ENCODE measurements at places on chromosomes 5 and 9.

GRCh38 chr5:96861076-96861475 is 15.2 kb upstream of the ERAP2 start:
- no peak for DNase-seq

- no peak for DNase-seq
Observed at GRCh38 chr5:142683116-142683515, 2.8 kb downstream of the FGF1 start.

DNA sequence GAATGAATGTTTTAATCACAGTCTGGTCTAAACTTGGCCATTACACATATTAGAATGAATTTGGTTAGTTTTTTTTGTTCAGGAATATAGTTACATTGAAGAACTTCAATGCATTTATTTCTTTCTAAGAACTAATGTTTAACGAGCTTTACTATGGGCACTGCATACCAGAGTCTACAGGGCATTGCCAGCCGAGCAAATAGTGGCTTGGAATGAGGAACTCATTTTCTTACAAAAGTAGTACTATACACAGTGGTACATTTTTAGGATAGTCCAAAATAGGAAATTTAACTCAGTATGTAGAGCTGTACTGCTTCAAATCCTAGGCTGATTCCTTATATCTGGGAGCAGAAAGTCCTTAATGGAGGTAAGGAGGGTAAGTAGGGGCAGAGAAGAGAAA is 155.4 kb downstream of the CARTPT start:
- DNase-seq, result no peak

GRCh38 chr9:89662718-89663613 is 58.2 kb downstream of the GADD45G start:
- no peak for DNase-seq

GRCh38 chr5:135032999-135033861 is 798 bp downstream of the PITX1 start:
- DNase-seq, result peak; percentile 47

DNA sequence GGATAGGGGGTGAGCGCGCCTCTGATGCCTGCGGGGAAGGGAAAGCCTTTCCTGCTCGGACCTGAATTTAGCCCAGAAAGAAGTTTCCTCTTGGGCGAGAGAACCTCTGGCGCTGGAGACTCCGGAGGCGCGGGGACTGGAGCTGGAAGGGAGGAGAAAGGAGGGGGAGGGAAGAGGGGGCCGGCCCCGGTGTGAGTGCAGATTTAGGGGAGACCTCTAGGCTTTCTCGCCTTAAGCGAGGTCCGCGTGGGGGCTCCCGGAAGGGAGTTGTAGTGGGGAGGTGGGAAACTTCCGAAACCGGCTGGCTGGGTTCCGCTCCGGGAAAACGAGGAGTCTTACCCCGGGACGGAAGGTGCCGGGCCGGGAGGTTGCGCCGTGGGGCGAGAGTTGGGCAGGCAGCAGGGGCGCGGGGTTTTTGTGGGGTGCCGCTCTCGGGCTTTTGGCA is 1.3 kb downstream of the PCSK5 start:
- DNase-seq, result peak; percentile 41

DNA sequence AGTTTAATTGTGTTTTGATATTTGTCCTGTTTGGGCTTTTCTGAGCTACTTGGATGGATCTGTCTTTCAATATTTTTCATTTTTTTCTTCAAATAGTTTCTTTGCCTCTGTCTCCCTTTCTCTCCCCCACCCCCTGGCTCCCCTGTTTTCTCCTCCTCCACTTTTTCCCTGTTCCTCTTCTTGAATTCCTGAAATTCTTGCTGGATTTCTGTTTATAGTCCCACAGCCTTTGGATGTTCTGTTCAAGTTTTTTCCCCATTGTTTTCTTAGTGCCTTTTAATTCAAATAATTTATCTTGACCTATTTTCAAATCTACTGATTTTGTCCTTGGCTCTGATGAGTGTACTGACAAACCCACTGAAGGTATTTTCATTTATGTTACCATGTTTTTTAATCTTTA is 113.0 kb downstream of the VPS13A start:
- peak; percentile 7 for DNase-seq

GRCh38 chr9:110919609-110920008 is 118.7 kb downstream of the LPAR1 start:
- peak; percentile 92 for DNase-seq

DNA sequence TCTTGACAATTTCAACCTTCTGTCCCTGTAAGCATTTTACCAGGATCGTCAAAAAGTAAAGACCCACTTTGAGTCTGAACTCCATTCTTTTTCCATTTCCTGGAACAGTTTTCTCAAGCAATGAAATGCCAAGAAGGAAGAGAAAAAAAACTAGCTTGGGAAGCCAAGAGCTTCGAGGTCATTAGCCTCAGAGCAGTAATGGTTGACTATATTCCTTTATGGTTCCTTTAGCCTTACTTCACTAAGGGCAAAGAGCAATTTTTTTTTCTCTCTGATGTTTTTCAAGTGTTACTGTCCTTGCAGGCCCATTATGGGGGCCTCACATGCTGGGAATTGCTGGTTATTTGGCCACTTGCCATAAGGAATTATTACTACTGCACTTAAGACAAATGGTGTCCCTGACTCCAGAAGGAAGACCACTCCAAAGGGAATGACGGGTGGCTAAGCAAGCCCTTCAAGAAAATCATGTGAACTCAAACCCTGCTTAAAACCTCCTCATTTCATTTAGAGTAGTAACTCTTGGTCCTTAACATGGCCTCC is 37.1 kb downstream of the BNC2 start:
- no peak for DNase-seq

DNA sequence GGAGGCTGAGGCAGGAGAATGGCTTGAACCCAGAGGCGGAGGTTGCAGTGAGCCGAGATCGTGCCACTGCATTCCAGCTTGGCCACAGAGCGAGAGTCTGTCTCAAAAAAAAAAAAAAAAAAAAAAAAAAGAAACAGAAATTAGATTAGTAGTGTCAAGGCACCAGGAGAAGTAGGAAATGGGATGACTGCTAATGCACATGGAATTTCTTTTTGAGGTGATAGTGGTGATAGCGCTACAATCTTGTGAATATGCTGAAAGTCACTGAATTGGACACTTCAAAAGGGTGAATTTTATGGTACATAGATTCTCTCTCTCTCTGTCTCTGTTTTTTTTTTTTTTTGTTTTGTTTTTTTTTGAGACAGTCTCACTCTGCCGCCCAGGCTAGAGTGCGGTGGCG is 42.1 kb upstream of the SUB1 start:
- no peak for DNase-seq

DNA sequence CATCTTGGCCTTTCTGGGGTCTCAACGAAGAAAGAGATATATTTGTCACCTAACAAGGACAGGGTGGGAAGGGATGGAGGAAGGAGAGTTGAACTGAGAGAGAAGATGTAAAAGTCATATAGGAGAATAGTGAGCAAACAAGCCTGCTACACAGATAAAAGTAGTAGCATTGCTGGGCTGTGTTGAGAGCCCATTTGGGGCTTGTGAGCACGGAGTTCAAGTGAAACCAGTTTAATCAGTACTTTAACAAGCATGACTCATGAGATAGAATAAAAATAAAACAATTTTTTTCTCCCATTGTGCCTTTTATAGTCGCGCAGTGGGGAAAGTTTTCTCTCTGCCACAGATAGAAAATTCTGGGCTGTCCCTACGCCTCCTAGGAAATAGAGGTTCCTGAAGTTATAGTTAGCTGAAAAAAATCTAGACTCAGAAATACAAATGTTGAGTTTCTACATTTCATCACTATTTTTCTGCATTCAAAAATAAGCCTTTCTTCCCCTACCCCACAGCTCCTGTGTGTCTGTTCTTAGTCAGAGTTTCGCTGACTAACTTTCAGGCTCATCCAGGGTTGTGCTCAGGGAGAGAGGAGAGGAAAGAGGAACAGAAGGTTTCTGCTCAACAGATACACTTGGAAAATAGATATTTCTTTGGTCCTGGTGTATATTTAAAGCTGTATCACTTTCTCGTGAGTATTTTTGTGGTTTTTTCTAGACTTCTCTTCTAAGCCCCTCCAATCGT is 395.8 kb upstream of the ADAMTSL1 start:
- no peak for DNase-seq

DNA sequence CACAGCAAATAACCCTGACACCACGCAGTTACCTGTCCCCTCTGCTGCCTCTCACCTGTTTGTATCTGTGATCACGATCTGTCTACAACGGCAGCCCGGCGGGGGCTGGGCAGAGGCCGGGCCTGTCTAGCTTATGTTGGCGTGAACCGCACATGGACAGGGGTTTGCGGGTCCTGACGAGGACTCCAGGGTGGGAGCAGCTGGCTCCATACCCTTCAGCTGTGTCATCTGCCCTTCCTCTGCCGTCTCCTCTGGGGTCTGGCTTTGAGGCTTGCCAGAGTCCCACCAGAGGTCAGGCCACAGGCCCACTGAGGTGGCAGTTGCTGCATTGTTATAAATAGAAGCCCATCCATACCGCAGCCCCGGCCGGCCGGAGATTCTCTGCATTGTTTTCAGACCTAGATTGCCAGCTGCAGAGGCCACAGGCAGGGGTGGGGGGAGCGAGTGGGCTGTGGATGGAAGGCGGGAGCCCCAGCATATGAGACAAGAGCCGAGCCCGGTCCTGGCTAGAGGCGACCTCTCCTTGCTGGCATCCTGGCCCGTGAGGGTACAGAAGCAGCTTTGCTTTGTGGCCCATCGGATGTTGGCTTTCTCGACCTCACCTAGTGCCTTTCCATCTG is 37.8 kb downstream of the FAM78A start:
- DNase-seq, result no peak

DNA sequence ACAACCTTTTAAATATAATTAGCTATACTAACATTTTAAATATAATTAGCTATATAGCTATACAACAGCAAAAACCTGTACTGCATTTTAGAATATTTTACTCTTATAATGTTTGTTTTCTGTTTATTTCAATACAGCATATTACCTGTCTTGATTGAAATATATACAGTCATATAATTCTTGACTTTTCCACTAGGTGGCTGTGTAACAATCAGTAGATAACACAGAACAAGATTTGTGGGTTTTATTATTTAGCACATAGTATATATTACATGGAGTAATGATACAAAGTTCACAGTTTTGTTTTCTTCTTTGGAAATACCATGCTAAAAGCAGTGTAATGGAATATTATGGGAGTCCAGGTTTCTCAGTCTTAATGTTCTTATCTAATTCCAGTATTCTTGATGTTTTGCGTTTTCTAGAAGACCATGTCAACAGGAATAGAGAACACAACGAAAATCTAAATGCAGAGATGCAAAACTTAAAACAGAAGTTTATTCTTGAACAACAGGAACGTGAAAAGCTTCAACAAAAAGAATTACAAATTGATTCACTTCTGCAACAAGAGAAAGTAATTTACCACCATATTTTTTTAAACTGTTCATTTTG is 13.3 kb downstream of the HMMR start:
- DNase-seq, result peak; percentile 61

DNA sequence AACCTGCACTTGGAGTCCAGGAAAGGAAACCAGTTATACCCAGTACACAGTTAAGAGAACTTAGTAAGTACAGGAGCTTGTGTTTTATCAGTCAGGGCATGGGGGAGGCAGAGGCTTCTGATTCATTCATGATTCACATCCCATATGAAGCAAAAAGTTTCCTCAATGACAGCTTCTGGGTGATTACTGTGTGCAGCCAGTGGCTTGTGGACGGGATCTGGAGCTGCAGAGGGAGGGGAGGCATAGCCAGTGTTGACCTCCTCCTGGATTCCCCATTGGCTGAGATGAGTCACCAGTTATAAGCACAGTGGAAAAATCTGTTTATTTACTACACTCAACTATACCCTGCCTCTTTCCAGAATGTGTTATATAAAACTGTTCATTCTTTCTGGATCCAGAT is 17.7 kb downstream of the IL31RA start:
- peak; percentile 95 for DNase-seq

DNA sequence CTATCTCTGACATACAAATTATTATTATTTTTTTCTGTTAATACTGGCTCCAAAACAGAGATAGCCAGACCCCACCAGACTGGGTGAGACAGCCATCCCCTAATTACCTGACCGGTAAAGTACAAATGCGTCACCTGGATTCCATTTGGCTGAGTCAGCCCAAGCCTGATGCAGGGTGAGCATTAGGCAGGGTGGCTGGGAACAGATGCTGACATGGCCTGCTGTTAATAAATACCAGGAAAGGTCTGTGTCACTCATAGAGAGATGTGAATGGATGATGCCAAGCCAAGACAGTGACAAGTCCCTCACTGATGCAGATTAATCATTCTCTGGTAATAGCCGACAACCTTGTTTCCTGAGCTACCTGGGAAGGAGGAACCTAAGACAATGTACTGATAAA is 183.5 kb downstream of the TRIM32 start:
- DNase-seq, result no peak

DNA sequence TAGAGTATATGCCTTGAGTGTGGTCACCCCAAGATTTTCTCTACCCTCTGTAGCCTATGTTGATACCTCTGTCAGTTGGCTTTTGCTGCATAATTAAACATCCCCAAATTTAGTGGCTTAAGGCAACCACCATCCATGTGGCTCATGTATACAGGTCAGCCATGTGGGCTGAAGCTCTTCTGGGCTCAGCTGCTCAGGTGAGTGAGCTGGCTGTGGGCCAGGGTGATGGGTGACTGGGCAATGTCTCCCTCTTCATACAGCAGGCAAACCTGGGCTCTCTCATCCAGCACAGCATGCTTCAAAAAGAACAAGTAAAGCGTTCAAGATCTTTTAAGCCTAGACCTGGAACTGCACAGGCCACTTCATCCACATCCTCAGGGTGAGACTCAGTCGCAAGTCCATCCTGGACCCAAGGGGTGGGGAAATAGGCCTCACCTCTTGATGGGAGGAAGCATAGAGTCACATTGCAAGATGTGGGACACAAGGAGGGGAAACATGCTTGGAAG is 188.2 kb upstream of the TAS2R1 start:
- no peak for DNase-seq

- DNase-seq, result no peak
Observed at GRCh38 chr5:164332349-164333196, 827.2 kb downstream of the MAT2B start.

DNA sequence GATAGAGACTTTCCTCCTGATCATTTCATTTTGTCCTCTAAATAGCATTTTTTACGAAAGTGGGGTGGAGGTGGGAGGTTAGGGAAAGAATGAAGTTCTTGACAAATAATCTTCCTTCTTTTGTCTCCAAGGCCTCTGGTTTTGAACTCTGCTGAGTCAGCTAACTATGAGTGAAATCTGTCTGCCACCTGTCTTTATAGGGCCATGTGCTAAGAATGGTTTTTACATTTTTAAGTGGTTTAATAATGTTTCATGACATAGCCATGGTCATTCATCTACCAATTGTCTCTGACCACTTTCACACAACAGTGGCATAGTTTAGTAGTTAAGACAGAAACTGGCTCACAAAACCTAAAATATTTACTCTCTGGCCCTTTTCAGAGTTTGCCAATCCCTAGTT is 7.6 kb downstream of the MAN2A1 start:
- DNase-seq, result no peak

- DNase-seq, result no peak
Observed at GRCh38 chr9:83106263-83106662, 43.3 kb upstream of the RASEF start.

GRCh38 chr9:97529363-97530076 is 28.1 kb downstream of the TMOD1 start:
- peak; percentile 49 for DNase-seq

All from fibroblast of the aortic adventitia (primary cell).